ENCODE measurements at places on chromosomes 2 and 18. TPM values are rescaled to one million over a fixed set of nuclear protein-coding genes. Genes with fewer than 3 reads are reported as not detected.
A peak's percentile ranks its signal among the peaks of the same experiment; 100 is the strongest.

The FHL2 gene
- 51.0 TPM for total RNA-seq

- no peaks in the 10 kb centered on the region for H3K36me3 ChIP-seq
- H3K27me3 ChIP-seq = peaks cover 44% of the 10 kb centered on the region
Observed at GRCh38 chr18:79386547-79386946, 9.2 kb upstream of the NFATC1 start.

DNA sequence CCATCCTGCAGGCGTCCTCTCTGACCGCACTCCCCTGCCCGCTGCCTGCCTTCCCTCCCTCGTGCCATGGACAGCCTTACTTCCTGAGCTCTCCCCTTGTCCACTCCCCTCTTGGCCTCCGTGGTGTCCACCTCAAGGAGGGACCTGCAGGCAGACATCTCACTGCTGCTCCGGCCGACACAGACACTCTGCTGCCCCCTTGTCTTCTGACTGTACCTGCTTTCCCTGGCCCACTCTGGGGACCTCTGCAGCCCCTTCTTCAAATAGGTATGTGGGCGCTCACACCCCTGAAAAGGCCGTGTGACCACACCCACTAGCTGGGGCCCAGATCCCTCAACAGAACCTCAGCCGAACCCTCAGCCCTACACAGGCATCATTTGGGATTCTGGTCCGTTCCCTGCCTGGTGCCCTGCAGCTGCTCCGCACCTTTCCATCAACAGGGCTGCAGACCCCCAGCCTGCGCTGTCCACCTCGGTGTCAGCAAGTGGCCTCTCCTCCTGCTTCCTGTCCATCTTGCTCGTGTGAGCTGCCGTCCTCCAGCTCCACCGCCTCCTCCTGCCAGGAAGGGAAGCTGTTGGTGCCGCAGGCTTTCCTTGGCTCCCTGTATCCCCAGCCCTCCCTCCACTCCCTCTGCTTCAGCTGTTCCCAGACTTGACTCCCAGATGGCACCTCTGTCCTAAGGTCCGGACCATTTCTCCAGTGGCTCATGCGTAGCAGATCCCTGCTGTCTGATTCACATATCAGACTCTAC, 94.1 kb downstream of the KLHL29 start:
- H3K4me3 ChIP-seq = no peak overlapping the region
- peaks cover 7% of the 10 kb centered on the region for H3K4me1 ChIP-seq

GRCh38 chr18:3652380-3653262, 202.6 kb downstream of the TGIF1 start:
- H3K4me3 ChIP-seq = no peak overlapping the region
- H3K27me3 ChIP-seq = no peaks in the 10 kb centered on the region
- peak overlapping the region; percentile 65 for H3K27ac ChIP-seq
- peaks cover 12% of the 10 kb centered on the region for H3K4me1 ChIP-seq
- DNase-seq = peak; percentile 72
- H3K36me3 ChIP-seq = no peaks in the 10 kb centered on the region

The FAM110C gene
- 10.7 TPM for total RNA-seq

DNA sequence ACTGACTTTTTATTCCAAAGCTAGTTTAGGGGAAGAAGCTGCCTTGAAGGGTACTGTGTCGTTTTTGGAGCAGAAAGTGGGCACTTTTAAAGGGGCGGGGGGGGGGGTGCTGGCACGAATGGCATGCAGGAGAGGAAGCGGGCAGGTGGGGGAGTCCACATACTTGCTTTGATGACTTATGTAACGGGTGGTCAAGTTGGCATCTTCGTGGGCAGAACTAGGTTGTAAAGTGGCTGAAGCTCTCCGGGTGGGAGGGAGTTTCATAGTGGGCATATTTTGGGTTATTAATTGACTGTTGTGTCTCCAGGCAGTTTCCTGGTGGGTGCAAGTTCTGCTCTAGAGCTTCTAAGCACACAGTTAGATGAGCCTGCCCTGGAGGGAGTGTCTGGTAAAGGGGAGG, 19.9 kb downstream of the PCARE start:
- no peak overlapping the region for H3K27ac ChIP-seq
- H3K4me1 ChIP-seq = peaks cover 14% of the 10 kb centered on the region
- no peaks in the 10 kb centered on the region for H3K36me3 ChIP-seq
- H3K4me3 ChIP-seq = no peak overlapping the region
- no peaks in the 10 kb centered on the region for H3K27me3 ChIP-seq
- no peak for DNase-seq

The TXNDC2 gene
- not detected for total RNA-seq

- H3K36me3 ChIP-seq = no peaks in the 10 kb centered on the region
- no peak overlapping the region for H3K4me3 ChIP-seq
- H3K27ac ChIP-seq = no peak overlapping the region
Observed at GRCh38 chr2:8719528-8719927, 37.7 kb downstream of the ID2 start.

The SERPINB10 gene
- total RNA-seq = 0.21 TPM

GRCh38 chr2:241096979-241097378, 5.1 kb downstream of the MTERF4 start:
- peaks cover 17% of the 10 kb centered on the region for H3K4me1 ChIP-seq
- no peak overlapping the region for H3K4me3 ChIP-seq

The TCF23 gene
- not detected for total RNA-seq

- peaks cover 9% of the 10 kb centered on the region for H3K36me3 ChIP-seq
- no peak overlapping the region for H3K4me3 ChIP-seq
- H3K27me3 ChIP-seq = no peaks in the 10 kb centered on the region
- H3K27ac ChIP-seq = no peak overlapping the region
Observed at GRCh38 chr2:161371869-161372268, 44.2 kb upstream of the TBR1 start.

The CNGA3 gene
- not detected for total RNA-seq

The TBR1 gene
- not detected for total RNA-seq

The SFT2D3 gene
- total RNA-seq = 12.7 TPM

The ZBTB7C gene
- total RNA-seq = 26.0 TPM

The DOK6 gene
- not detected for total RNA-seq

GRCh38 chr2:162579169-162579568, 235.2 kb downstream of the GCA start:
- H3K27me3 ChIP-seq = no peaks in the 10 kb centered on the region
- no peak for DNase-seq
- no peaks in the 10 kb centered on the region for H3K36me3 ChIP-seq
- no peak overlapping the region for H3K27ac ChIP-seq

GRCh38 chr2:163732727-163733126, 3.1 kb downstream of the FIGN start:
- H3K36me3 ChIP-seq = no peaks in the 10 kb centered on the region
- no peak for DNase-seq
- peaks cover 24% of the 10 kb centered on the region for H3K27me3 ChIP-seq
- H3K27ac ChIP-seq = peak overlapping the region; percentile 69

DNA sequence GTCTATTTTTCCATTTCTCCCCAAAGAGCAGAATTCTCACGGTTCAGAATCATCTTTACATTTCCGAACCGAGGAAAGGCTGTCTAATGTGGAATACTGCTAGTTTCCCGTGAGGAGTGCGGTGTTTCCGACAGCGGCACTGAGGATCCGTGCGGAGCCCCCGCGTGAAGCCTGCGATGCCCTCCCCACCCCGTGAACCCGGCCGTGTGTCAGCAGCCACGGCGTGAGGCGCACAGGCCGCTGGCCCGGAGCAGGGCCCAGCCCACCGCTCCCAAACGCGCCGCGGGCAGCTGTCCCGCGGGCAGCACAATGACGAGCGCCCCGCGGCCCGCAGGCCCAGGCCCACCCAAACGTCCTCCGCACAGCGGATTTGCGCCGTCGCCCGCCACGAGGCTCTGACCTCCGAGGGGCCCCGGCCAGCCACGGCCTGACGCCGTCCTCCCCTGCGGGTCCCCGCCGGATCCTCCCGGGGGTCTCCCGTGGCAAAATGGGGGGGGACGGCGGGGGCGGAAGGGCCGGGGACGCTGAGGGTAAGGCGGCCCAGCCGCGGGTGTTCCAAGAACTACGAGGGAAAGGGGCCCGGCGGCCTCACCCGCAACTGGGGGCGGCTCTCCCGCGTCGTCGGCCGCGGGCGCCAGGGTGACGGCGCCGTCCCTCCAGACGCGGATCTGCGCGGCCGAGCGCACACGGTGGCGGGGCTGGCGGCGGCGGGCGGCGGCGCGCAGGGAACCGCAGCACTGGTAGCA, 796 bp downstream of the SPIRE1 start:
- no peaks in the 10 kb centered on the region for H3K27me3 ChIP-seq
- H3K36me3 ChIP-seq = no peaks in the 10 kb centered on the region
- peak; percentile 67 for DNase-seq
- H3K27ac ChIP-seq = peak overlapping the region; percentile 96

The PJVK gene
- total RNA-seq = 1.7 TPM

DNA sequence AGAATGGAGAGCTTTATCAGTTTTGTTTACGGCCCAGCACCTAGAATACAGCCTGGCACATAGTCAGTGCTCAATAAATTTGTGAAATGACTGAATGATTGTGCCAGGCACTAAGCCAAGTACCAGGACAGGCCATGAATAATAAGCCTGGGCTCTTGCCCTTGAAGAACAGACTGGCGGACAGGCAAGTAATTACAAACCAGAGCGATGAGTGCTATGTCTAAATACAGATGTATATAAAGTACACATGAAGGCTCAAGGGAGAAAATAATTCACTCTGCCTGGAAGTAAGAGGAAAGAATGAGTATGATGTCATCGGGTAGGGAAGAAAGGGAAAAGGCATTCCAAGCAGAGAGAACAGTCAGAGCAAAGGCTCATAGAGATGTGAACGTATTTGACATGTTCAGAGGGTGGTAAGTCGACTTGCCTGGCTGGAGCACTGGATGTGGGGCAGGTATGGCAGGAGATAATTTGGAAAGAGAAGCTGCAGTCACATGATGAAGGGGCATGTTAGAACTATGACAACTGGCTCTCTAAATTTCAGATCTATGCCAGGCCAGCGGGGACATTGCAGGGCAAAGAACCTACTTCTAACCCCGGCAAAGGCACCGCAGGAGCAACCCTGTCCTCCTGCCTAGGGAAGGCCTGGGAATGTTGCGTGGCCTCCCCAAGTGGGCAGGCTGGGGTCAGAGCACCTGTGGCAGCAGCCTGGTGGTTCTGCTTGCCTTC, 119.1 kb upstream of the STPG4 start:
- no peaks in the 10 kb centered on the region for H3K36me3 ChIP-seq
- no peak for DNase-seq

The AP1S3 gene
- 0.72 TPM for total RNA-seq

GRCh38 chr18:51007790-51008139, 22.2 kb upstream of the SMAD4 start:
- H3K27me3 ChIP-seq = no peaks in the 10 kb centered on the region
- H3K36me3 ChIP-seq = no peaks in the 10 kb centered on the region
- H3K4me1 ChIP-seq = no peaks in the 10 kb centered on the region
- no peak for DNase-seq
- H3K27ac ChIP-seq = no peak overlapping the region

DNA sequence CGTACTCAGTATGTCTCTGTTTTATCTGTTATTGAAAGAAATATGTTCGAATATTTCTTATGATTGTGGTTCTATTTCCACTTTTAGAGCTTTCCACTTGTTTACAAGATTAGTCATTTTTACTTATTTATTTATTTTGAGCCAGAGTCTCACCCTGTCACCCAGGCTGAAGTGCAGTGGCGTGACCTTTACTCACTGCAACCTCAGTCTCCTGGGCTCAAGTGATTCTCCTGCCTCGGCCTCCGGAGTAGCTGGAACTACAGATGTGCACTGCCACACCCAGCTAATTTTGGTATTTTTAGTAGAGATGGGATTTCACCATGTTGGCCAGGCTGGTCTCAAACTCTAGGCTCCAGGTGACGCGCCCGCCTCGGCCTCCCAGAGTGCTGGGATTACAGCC, 53.3 kb downstream of the HIBCH start:
- H3K36me3 ChIP-seq = peaks cover 5% of the 10 kb centered on the region
- no peak for DNase-seq
- H3K4me3 ChIP-seq = no peak overlapping the region
- no peaks in the 10 kb centered on the region for H3K27me3 ChIP-seq

The UCN gene
- total RNA-seq = 3.9 TPM

GRCh38 chr18:32190209-32190608, 370 bp downstream of the MEP1B start:
- H3K36me3 ChIP-seq = no peaks in the 10 kb centered on the region
- no peak overlapping the region for H3K4me3 ChIP-seq
- no peaks in the 10 kb centered on the region for H3K27me3 ChIP-seq
- no peak overlapping the region for H3K27ac ChIP-seq

- no peaks in the 10 kb centered on the region for H3K27me3 ChIP-seq
- H3K4me1 ChIP-seq = peaks cover 13% of the 10 kb centered on the region
- no peak for DNase-seq
Observed at GRCh38 chr2:160214461-160215445, 14.7 kb upstream of the ITGB6 start.

DNA sequence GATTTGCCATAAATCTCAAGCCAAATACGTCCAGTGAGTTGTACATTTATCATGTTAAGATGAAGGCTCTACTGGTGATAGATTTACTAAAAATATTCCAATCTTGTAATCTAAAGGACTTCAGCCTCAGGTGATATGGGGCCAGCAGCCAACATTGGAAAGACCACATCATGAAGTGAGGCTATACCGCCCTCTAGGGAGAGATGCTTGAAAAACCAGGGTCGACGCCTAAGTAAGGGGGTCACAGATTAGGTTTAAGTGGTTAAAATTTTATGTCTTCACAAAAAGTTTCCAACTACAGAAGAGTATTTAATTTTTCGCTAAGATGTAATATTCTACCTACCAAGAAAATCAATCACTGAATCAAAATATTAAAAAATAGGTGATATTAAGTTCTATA, 33.3 kb downstream of the DOCK10 start:
- peaks cover 5% of the 10 kb centered on the region for H3K4me1 ChIP-seq
- H3K4me3 ChIP-seq = no peak overlapping the region
- no peak overlapping the region for H3K27ac ChIP-seq
- no peak for DNase-seq
- no peaks in the 10 kb centered on the region for H3K36me3 ChIP-seq
- no peaks in the 10 kb centered on the region for H3K27me3 ChIP-seq

DNA sequence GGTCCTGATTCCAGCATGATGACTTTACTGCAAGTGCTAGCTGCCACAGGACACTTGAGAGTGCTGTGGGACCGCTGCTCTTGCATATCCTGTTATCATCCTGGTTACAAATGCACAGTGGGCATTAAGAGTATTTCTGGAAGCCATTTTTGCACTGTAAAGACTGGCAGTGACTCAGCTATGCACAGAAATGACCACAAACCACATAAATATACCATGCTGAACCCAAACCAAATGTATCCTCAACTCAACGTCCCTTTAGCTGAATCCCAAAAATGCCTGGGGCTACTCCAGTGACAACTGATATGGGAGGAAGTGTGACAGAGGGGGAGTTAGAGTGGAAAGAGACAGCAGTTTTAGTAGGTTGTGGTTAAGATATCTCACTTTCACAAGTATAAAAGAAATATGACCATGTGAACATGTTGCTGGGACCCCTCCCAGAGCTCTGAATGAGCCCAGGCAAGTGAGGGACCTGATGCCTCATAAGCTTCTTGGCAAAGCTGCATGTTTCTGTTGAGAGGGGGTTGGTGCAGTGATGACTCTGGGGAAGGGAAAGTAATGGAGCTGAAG, 37.3 kb downstream of the RHBDD1 start:
- peaks cover 4% of the 10 kb centered on the region for H3K36me3 ChIP-seq
- H3K4me1 ChIP-seq = no peaks in the 10 kb centered on the region
- no peaks in the 10 kb centered on the region for H3K27me3 ChIP-seq
- no peak overlapping the region for H3K4me3 ChIP-seq
- DNase-seq = no peak
- no peak overlapping the region for H3K27ac ChIP-seq

- H3K36me3 ChIP-seq = no peaks in the 10 kb centered on the region
- H3K4me1 ChIP-seq = peaks cover 16% of the 10 kb centered on the region
- H3K27me3 ChIP-seq = no peaks in the 10 kb centered on the region
- peak overlapping the region; percentile 48 for H3K4me3 ChIP-seq
- H3K27ac ChIP-seq = no peak overlapping the region
Observed at GRCh38 chr2:226030369-226030768, 630.9 kb downstream of the NYAP2 start.

Measured in suprapubic skin (tissue), 4 donors.